ENCODE measurements at places on chromosomes 5 and 9. TPM values are rescaled to one million over a fixed set of nuclear protein-coding genes. Genes with fewer than 3 reads are reported as not detected.

The PLPP7 gene
- total RNA-seq, result 10.0 TPM

- peak; percentile 95 for DNase-seq
These were observed 478.2 kb upstream of the TNC start for GRCh38 chr9:115596021-115596745.

- no peak for DNase-seq
These were observed 11.4 kb downstream of the ADGRV1 start for GRCh38 chr5:90570034-90570433.

DNA sequence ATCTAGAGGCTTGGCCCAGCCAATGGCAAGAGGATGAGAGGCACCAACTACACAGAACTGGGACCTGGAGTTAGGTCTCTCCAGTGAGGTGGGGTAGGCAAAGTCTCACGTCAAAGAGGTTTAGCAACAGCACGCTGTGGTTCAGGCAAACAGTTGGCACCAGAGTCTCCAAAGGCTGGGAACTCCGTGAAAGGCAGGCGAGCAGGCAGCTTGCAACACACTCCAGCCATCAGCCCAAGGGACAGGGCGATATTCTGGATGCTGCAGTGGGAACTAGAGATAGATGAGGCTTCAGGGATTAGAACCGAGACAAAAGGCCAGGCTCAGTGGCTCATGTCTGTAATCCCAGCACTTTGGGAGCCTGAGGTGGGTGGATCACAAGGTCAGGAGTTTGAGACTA, 129.1 kb downstream of the PDZD2 start:
- DNase-seq, result no peak

- no peak for DNase-seq
These were observed 8.5 kb downstream of the C5orf52 start for GRCh38 chr5:157679801-157680200.

DNA sequence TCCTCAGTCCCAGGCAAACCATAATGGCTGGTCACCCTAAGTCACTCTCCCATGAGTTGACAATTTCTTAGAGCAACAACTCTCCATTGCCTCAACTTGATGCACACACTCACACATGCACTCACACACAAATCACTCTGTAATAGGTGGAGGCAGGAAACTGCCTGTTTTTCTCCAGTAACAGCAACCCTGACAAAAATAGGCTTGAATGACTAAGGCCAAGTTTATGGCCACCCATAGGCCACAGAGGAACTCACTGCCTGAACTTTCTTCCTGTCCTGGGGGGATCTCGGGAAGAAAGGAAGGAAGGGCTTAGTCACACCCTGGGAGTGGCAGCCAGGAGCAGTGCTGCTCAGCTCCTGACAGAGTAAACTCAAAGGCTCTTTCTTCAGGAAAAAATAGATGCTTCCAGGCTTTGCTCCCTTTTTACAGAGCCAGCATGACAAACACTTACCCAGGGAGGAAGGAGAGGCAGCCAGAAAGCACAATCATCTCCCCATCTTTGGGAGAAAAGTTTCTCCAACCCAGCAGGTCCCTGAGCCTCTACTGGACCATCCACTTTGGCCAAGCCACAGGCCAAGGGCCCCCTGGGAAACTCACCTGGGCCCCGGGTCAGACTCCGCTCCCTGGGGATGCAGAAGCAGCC, 368 bp downstream of the SH3TC2 start:
- peak; percentile 69 for DNase-seq

GRCh38 chr5:77086689-77087483, at the start of gene ZBED3:
Gene ZBED3 (minus strand): TSS chr5:77087285. CDS start chr5:77077878, 9,407 bp downstream.
- peak; percentile 83 for DNase-seq
